ENCODE measurements at places on chromosomes 2 and 18.

- no peak for DNase-seq
Measured at GRCh38 chr18:51266773-51267172, 69.3 kb upstream of the MEX3C start.

- no peak for DNase-seq
Measured at GRCh38 chr2:128635361-128635900, 316.8 kb upstream of the HS6ST1 start.

- DNase-seq: no peak
Measured at GRCh38 chr2:231146665-231147064, 21.8 kb upstream of the HTR2B start.

GRCh38 chr2:226643030-226643945 is 156.3 kb downstream of the IRS1 start:
- no peak for DNase-seq

- DNase-seq: no peak
Measured at GRCh38 chr2:109452318-109453305, 161.2 kb downstream of the SEPTIN10 start.

DNA sequence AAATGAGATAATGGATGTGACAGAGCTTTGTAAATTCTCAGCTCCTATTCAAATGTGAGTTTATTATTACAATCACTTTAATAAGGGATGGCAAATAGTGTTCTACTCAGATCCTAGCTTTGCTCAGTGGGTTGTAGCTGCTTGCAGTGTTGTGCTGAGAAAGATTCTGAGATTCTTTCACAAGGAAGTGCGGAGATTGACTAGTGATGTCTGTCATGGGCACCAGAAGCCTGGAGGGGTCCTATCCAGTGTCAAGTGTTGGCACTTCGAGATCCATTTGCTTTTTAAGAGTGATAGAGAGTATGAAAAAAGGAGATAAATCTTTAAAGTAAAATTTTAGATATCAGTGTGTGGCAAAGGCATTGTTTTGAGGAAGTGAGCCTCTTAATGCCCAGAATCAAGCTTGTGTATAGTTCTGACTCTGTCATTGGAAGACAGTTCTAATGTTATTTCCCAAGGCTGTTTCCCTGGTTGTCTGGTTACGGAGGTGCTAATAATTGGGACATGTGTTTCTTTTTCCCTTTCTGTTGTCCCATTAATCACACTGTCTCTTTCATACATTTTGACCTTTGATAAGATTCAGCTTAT is 181.7 kb upstream of the SPRED2 start:
- no peak for DNase-seq

DNA sequence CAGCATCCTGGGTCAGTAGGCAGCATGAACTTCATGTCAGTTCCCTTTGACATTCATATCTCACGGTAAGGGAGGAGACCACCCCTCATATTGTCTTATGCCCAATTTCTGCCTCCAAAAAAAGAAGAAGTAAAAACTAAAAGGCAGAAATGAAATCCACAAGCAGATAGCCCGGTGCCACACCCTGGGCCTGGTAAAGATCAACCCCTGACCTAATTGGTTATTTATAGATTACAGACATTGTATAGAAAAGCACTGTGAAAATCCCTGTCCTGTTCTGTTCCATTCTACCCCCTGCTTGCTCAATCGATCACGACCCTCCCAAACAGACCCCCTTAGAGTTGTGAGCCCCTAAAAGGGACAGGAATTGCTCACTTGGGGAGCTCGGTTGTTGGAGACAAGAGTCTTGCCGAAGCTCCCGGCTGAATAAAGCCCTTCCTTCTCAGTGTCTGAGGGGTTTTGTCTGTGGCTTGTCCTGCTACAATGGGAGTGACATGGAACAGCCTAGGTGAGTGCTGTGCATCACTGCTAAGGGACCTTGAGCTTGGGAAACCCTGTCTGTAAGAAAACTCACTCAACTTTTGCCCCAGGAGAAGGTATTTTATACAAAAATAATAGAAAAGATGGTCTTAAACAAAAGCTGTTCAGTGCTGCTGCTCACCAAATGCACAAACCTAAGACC is 11.1 kb downstream of the NDUFV2 start:
- no peak for DNase-seq

DNA sequence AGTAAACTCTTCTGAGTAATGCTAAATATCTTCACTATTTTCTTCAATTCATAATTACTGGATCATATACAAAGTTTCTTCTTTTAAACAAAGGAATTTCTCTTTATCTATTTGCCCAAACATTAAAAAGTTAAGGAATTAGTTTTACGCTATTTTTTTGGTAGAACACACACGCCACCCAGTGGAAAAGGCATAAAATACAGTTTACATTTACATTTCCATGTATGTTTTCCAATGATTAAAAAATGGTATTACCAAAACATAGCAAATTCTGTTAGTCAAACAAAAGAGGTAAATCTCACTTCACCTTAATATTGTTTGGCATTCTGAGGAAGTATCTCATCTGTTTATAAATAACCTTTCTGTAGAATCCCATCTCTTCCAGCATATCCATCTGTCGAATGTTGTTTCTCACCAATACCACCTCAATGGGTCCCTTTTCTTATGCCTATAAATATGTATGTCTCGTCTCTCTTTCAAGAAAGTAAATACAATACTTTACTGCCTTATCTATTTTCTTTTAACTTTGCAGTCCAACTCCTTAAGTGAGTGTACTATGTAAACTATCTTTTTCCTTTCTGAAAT is 7.2 kb downstream of the BOLL start:
- peak; percentile 16 for DNase-seq

DNA sequence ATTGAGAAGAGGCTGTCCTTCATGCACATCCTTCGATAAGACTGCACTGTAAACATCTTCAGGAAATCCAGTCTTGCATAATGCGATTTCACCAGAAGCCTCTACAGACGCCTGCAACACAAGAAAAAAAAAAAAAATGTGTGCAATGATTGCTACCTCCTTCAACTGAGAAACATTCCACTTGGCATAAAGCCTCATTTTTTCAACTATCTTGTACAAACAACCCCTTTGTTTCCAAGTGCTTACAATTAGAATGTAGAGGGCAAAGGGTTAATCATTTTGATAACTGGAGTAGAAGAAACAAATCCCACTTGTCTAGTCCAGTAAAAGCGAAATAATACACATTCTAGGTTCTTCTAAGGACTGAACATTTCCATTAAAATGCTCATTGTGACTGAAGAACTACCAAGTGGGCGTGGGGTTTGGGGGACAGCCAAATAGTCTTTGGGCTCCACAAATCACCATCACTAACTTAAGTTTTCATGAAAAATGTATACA is 29.2 kb downstream of the CDH2 start:
- peak; percentile 37 for DNase-seq

DNA sequence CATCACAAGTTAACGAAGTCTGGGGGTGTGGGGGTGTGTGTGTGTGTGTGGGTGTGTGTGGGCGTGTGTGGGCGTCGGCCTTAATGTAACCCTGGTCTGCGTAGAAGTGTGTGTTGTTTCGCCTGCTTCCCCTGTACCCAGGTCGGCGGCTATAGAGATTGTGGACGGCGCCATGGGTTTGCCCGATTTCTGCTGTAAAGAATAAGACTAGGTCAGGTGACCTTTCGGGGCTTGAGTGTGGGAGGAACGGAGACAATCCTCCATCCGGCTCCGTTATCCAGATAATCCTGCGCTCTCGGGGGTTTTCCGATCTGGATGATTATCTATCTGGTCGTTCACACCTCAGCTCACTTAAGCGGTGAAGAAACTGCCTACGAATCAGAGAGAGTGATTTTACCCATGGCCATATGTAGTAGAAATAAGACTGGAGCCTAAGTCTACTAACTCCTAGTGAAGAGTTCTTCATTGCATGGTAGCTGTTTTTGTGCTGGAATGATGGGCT is 543 bp downstream of the HADHB start:
- no peak for DNase-seq

- DNase-seq: no peak
Measured at GRCh38 chr2:225379856-225380255, 19.7 kb upstream of the NYAP2 start.

- no peak for DNase-seq
Measured at GRCh38 chr2:241469746-241470145, 38.6 kb downstream of the STK25 start.

DNA sequence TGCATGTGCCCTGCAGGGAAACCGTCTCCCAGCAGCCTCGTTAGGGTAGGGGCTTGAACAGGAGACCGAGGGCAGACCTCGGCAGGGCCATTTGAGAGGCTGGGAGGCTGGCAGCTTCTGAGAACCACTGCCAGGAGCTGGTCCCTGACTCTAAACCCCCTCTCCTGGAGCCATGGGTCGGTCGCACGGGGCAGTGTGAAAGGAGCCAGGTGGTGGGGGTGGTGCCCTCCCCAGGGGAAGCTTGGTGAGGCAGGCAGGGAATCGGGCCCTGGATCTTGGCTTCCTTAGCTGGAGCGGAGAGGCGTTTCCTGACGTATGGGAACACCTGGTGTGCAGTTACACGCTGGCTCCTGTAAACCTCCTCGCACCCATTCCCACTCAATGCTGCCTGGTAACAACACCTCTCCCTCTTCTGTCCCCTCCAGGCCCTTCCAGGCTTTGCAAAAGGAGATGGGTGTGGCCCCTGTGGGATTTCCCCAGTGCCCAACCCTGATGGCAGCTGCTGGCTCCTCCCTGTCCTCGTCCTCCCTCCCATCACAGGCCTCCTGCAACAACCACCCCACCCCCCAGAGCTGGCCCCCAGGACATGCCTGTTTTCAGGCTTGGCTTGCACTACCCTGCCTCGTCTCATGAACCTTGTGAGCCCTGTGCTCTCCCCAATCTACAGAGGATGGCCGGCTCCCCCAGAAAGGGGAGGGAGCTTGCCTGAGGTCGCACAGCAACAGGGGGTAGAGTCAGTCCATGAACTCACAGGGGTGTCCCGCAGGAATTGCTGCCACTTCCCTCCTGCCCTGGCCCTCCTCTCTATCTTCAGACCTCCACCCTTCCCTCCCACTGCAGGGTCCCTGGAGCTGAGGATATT is 24.4 kb downstream of the ADRA2B start:
- DNase-seq: no peak

DNA sequence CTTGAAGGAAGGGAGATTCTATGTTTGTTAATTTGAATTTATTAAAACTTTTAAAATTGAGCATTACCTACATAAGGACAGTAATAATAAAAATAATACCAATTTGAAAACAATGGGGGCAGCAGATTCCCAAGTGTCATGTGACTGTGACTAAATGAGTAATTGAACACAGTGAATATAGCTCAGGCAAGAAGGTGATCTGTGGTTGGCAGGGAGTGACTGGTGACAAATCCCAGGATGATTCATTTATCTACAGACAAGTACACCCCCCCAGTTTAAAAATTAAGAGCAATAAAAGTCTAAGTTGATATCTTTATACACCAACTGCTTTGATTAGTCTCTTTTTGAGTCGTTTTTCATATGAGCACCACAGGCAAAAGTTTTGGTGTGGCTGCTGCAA is 299.5 kb downstream of the ARHGAP15 start:
- DNase-seq: no peak

DNA sequence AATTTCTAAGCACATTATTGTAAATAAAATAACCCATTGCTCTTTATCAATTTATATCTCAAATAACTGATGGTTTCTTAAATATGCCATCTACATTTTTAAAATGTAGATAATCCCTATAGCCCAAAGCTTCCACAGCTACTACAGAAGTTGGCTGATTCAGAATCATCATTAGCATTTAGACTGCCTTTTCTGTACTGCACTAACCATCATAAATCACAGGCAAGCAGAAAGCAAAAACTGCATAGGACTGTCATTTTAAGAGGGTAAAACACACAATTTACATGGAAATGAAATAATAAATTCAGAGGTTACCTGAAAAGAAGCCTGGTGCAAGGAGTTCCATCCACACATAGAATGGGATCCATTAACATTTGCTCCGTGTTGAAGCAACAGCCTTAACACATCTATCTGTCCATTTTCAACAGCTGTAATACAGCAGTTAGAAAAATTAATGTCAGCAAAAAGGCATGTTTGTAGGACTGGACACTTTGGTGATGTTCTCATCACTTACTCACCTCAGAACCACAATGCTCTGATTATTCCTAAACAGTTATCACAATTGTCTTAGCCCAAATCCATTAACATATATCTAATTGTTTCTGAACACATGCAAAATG is 38.4 kb upstream of the CHAC2 start:
- DNase-seq: no peak

DNA sequence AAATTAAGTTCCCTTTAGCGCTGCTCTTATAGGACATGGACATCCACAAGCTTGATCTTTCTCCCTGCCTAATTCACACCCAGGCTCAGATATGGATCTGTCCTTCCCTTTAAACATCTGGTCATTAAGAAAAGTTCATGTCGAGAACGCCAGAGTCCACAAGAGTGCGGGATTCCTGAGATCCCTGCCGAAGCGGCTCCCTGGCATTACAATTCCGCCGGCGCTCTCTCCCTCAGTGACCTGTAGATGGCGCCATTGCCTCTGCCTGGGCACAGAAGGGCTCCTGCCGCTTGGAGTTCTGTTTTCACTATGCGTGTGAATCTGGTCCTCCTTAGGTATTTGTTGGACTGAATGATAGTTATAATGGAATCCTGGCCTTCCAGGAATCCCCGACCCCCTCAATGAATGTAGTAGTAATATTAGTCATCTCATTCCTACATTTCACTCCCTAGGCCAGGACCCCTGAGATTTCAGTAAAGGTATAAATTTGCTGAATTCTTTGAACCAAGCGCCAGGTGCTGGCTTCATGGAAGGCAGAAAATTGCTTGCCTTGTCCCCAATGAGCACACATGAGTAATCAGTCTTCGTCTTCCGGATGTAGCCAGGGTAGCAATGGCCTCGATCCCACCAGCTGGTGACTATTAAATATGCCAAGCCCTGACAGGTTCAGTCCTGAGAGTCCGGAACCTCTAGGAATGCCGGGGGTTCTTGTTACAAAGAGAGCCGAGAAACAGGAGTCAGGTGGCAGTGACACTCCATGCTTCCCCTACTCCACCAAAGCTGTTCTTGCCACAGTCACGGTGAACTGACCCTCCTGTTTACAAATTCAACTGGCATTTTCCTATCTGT is 26.4 kb upstream of the CD207 start:
- peak; percentile 23 for DNase-seq

- no peak for DNase-seq
Measured at GRCh38 chr2:84654414-84654813, 138.1 kb downstream of the DNAH6 start.

DNA sequence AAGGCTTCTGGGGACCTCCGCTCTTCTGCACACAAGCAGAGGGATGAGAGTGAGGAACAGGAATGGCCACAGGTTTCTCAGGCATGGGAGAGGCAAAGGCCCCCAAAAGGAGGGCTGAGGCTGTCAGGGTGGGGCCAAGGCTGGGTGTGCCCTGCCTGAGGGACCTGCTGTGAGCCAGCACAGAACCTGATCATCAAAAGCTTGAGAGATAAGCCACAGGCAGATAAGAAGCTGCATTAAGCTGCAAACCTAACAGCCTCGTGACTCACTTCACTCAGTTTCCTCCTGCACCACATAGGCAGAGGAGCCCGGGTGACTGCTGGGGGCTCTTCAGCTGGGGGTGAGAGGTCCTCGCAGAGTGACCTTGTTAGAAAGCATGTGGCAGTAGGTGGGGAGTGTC is 64.5 kb upstream of the LAPTM4A start:
- DNase-seq: no peak

DNA sequence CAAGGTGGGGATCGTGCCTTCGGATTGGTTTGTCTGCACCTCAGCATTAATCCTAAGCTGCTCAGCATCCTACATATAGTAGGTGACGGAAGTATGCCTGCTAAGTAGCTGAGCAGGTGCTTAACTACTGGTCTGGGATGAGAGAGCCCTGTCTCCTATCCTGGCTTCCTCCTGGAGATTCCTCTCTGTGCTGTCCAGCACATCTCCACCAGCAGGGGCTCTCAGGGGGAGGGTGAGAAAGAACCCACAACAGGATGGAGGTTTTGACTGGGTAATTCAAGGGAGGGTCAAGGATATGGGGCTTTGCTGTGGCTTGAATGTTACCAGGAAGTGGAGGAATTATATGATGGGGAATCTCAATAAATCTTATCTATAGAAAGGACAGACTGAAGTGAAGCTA is 45.4 kb upstream of the KIF5C start:
- DNase-seq: no peak

- peak; percentile 39 for DNase-seq
Measured at GRCh38 chr2:96202152-96202854, 6.3 kb downstream of the STARD7 start.

Measured in AG09309 (cell line).